ENCODE measurements at places on chromosomes 1 and 21. TPM values are rescaled to one million over a fixed set of nuclear protein-coding genes. Genes with fewer than 3 reads are reported as not detected.

DNA sequence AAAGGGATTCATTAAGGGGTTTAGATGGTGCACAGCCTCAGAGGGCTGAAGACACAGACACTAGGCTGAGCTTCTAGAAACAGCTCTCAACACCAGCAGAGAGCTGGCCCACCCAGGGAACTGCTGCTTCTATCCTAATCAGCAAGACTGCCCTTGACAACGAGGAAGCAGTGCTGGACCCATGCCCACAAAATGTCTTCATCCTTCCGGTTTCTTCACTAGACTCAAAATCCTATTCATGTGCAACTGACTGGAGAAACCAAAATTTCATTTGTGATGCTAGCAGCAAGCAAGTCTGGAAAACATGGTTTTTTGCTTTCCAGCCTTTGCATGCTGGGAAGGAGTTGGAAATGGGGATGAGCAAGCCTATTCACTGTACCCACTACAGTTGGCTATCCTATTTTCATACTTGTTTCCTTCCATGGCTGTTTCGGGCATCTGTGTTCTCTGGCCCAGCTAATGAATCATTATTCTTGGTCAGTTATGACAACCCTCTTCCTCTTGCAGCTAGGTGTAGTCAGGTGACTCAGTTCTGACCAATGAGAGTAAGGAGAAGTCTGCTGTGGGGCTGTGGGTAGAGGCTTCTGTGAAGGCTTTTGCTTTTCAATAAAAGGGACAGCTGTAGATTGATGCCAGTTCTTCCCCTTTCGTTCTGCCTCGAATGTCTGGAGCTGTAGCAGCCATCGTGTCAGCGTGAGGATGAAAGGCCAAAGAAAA lies 14.6 kb upstream of the TMEM61 start:
- peak; percentile 78 for DNase-seq

DNA sequence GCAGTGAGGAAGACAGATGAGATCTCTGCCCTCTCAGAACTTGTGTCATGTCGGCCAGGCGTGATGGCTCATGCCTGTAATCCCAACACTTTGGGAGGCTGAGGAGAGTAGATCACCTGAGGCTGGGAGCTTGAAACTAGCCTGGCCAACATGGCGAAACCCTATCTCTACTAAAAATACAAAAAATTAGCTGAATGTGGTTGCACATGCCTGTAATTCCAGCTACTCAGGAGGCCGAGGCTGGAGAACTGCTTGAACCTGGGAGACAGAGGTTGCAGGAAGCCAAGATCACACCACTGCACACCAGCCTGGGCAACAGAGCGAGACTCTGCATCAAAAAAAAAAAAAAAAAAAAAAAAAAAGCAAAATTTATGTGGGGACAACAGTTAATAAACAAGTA lies 40.9 kb upstream of the RALGPS2 start:
- no peak for DNase-seq

- DNase-seq = no peak
Observed at GRCh38 chr1:161185732-161186311, 8.5 kb upstream of the B4GALT3 start.

DNA sequence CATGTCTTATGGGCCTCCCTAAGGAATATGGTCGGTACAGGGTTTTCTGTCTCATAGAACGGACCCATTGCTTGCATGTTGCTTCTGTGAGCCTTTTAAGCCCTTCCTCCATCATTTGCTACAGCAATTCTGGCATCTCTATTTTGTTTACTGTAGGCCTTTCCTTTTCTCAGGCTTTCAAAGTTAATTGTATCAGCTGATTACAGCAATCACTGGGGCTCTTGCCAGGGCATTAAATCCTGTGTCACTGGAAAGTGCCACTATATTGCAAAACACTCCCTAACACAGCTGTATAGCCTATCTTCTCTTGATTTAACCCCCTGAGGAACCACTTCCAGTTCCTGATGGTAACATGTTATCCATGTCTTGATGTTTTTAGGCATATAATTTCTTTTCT lies 156.5 kb downstream of the PDE4B start:
- DNase-seq = peak; percentile 31

DNA sequence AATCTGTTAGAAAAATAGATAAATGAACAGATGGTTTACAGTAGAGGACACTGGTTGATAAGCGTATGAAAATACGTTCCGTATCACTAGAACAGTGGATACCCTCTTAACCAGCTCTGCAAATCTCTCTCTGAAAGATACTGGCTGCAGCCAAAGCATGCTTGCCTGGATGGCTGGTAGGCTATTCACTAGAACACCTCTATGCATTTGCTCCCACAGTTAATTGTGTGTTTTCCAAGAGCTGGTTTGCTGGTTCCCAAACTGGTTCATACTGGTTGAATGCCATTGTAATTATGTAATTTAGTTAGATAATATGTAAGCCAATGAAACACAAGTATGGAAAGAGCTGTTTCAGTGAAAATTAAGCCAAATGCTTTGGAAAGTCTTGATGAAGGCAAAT lies 126.6 kb downstream of the C1orf21 start:
- no peak for DNase-seq

PTPN22 gene
- total RNA-seq = 0.59 TPM

- DNase-seq = no peak
Observed at GRCh38 chr1:179090522-179090921, 8.7 kb downstream of the TOR3A start.

DNA sequence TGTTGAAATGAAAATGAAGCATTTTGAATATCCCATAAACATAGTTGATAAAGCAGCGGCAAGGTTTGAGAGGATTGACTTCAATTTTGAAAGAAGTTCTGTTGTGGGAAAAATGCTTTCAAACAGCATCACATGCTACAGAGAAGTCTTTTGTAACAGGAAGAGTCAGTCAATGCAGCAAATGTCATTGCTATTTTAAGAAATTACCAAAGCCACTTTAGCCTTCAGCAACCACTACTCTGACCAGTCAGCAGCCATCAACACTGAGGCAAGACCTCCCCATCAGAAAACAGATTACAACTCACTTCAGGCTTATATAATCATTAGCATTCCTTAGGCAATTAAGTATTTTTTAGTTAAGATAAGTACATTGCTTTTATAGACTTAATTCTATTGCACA lies 33.8 kb upstream of the FCRL3 start:
- no peak for DNase-seq

DNA sequence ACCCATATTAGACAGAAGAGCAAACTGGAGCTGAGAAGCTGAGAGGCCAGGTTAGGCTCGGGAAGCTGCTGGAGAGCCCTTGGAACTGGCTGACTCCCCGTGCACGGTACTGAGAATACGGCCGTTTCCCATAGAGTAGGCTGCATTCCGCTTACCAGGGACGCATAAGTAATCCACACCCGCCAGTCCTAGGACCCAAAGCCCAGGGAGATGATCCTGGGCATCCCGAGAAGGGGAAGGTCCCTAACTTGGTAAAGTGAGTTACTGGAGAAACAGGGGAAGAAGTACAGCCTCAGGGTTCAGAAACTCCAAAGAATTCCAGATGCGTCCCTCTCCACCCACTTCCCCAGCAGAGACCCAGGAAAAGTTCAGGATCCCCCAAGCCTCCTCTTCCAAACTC lies 1.3 kb downstream of the LRRC38 start:
- no peak for DNase-seq

GRCh38 chr1:87331365-87332241 lies 2.9 kb downstream of the LMO4 start:
- DNase-seq = peak; percentile 96

- DNase-seq = no peak
Observed at GRCh38 chr1:170010443-170010842, 64.1 kb downstream of the KIFAP3 start.

REN gene
- 0.17 TPM for total RNA-seq

GRCh38 chr1:32870615-32871363 lies at the start of gene FNDC5:
FNDC5 (minus strand) TSS chr1:32870912.
- peak; percentile 84 for DNase-seq

SLC26A9 gene
- 14.8 TPM for total RNA-seq

GRCh38 chr1:197008861-197009260 lies 31.5 kb downstream of the CFHR5 start:
- no peak for DNase-seq

DNA sequence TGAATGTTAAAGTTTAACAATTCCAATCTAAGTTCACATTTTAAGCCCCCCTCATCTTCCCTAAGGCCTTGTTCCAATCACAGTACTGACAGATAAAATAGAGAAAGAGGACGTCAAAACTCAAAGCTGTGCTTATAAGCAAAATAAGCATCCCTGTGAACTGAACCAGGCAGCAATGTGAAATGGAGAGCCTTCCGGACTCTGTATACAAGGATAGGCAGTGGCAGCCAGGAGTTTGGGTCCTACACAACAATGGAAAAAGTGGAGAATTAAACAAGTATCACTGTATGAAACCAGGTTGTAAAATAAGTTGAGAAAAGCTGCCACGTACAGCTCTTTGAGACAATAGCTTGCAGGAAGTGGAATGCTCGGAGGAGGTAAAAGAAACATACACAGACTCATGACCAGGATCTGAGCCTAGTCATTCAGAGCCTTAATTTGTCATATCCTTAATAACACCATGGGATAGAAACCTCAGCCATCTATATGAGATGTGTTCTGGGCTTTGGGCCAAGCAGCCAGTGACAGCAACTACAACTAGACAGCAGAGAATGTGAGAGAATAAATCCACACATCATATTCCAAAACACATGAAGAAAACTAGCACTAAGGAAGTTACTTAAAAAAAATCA lies 55.2 kb upstream of the PALMD start:
- no peak for DNase-seq

Data from lower leg skin (tissue), 4 donors.